ENCODE measurements at places on chromosomes 1 and 21.

- DNase-seq, result no peak
These were observed 25.8 kb upstream of the GADD45A start for GRCh38 chr1:67659229-67659628.

- DNase-seq, result no peak
These were observed 26.6 kb downstream of the TMEM51 start for GRCh38 chr1:15180189-15180588.

- no peak for DNase-seq
These were observed 49.6 kb upstream of the KDM4A start for GRCh38 chr1:43600033-43601020.

GRCh38 chr1:185672719-185673360, 61.4 kb upstream of the HMCN1 start:
- no peak for DNase-seq

GRCh38 chr1:234938924-234939323, 189.7 kb downstream of the TOMM20 start:
- no peak for DNase-seq

GRCh38 chr1:9653491-9654050, 2.0 kb downstream of the PIK3CD start:
- no peak for DNase-seq

GRCh38 chr1:41608211-41608610, 123.7 kb upstream of the EDN2 start:
- no peak for DNase-seq

- DNase-seq, result no peak
These were observed 2.5 kb downstream of the KRTAP10-4 start for GRCh38 chr21:44576025-44576420.

GRCh38 chr1:69504730-69505252, 62.9 kb upstream of the LRRC7 start:
- DNase-seq, result no peak

DNA sequence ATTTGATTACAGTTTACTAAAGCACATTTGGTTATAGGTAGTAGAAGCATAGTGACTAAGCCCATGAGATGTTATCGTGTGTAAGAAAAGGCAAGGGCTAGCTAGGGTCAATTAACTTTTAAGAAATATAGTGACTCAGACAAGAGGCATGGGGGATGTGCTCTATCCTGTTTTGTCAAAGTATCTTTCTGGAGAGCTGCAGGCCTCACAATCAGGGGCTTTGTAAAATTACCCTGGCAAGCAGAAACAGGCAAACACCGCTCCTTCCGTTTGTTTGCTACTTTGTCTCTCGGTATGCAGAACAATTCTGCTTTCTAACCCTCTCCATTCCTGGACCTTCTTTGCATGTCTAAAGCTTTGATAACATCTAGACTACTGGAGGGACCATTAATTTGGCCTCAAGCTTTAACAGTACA, 26.1 kb upstream of the ZNF697 start:
- DNase-seq, result no peak

DNA sequence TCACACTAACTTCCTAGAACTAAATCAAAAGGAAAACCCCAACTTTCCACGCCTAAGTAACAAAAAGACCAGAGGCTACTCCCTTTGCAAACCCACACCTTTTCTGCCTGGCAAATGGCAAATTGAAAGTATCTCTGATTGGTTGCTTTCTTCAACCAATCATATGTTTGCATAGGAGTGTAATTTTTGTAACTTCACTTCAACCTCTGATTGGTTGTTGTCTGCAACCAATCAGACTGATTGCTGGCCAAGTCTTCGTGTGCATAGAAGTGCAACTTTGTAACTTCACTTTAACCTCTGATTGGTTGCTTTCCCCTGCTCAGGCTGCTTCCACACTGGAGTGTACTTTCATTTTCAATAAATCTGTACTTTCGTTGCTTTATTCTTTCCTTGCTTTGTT, 36.9 kb upstream of the PADI2 start:
- DNase-seq, result no peak

DNA sequence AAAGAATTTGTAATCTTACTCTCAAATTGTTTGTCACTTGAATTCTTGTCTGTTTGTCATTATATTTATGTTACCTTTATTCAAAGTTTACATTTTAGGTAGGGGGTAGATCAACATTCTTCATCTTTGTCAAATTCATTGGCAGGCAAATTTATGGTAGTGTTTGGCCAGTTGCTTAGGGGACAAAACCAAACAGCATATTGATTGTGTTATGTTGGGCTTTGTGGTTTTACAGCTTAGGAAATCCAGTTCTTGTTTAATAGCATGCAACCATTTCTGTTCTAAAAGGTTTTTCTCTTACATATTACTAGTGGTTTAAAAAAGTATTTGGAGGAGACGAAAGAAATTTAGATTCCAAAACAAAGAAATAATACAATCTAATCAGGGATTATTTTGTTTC, 91.4 kb downstream of the HMCN1 start:
- DNase-seq, result no peak

GRCh38 chr1:115412286-115412685, 74.2 kb upstream of the NGF start:
- no peak for DNase-seq
